ENCODE measurements at places on chromosomes 7 and 10.
A peak's percentile ranks its signal among the peaks of the same experiment; 100 is the strongest.

DNA sequence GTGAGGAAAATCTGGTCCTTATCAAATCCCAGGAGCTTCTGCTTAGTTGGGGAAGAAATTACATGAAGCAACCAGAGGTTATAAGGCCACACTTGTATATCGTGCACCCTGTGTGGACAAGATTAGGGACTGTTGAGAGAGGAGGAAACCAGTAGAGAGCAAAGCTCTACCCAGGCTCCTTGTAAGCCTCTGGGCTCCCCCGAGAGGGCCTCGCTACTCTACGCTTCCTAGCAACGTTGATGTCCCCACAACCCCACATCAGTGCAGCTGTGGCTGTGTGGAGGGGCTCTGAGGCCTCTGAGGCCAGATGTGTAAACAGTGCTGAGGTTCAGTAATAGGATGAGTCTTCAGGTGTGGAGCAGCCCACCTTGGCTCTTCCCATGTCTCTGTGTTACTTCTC is 16.0 kb downstream of the HIF1AN start:
- DNase-seq: no peak

- DNase-seq: no peak
These were observed 249.8 kb upstream of the HPS1 start for GRCh38 chr10:98696516-98696915.

DNA sequence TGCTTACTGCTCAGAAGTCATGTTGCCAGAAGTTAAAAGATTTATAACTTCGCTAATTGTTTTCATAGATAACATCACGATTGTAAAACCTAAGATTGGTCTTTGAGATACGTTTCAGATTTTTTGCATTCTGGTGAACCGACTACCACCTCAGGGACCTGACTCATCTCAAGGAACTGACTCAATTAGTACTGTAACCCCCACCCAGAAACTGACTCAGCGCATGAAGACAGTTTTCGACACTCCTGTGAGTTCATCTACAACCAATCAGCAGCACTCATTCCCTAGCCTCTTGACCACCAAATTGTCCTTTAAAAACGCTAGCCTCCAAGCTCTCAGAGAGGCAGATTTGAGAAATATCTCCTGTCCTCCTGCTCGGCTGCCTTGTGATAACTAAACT is 72.3 kb downstream of the ELMO1 start:
- no peak for DNase-seq

DNA sequence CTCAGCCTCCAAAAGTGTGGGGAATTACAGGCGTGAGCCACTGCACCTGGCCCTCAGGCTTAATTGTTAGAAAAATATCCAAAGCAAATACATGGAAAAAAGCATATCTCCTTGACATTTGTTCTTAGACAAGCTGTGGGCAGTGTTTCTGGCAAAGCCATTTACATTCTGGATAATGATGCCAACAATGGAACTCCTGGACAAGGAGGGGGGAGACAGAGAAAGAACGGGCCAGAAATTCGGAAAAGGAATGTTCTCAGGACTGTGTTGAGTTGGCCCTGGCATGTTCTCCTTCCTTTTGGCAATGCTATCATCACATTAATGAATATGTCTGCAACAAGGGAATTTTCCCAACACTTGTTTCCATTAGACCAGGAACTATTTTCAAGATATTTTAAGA is 88.7 kb downstream of the UBE2H start:
- DNase-seq: no peak

DNA sequence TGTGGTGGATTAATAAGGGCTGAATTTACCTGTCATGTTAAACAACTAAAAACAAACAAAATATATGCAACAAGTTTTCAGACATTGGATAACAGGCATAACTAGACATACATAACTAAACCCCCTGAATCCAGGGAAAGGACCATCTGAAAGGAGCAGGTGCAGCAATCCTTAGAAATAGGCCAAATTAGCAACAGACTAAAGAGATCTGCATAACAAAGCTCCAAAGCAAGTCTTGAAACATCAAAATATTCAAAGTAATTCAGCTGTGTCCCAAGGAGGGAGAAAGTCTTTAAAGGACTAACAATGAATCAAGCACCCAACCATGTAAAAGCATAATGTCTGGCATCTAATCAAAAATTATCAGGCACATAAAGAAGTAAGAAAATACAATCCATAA is 475.1 kb downstream of the GRID1 start:
- DNase-seq: no peak

- no peak for DNase-seq
These were observed 45.1 kb upstream of the MET start for GRCh38 chr7:116626886-116627285.

GRCh38 chr10:18607503-18608378 is 43.6 kb downstream of the NSUN6 start:
- peak; percentile 40 for DNase-seq

GRCh38 chr7:66847879-66848790 is 72.9 kb upstream of the TMEM248 start:
- peak; percentile 79 for DNase-seq
